ENCODE measurements at places on chromosomes 12 and 14. TPM values are rescaled to one million over a fixed set of nuclear protein-coding genes. Genes with fewer than 3 reads are reported as not detected.

DNA sequence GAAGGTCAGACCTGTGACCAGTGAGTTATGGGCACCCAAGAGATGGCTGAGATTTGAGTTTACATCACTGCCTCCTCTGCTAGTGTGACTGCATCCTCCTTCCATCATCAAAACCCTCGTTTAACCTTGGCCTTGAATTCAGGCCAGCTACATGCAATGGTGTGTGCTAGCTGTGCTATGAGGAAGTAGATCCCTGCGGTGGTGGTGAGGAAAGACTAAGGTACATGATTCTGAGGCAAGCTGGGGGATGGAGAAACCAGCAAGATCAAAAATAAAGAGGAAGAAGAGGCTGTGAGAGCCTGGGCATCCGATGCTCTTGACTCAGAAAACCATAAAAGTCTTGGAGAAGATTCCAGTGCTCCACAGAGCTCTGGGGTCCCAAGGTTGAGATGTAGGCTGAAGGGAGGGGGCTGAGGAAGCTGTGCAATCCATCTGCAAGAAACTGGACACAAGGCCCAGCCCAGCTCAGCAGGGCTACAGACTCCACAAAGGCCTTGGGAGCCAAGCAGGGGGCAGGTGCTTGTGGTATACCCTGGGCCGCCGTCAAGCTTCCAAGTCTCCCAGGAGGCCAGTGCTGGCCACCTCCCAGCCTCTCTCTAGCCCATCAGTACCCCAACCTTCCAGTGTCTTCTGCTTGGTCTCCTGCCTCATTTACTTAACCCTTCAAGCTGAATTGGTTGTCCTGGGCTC is 774.8 kb downstream of the VRK1 start:
- H3K4me3 ChIP-seq: no peak overlapping the region
- H3K27ac ChIP-seq: no peak overlapping the region
- no peak for DNase-seq

- DNase-seq: no peak
- peak overlapping the region; percentile 94 for H3K4me3 ChIP-seq
- H3K27ac ChIP-seq: peak overlapping the region; percentile 94
- H3K36me3 ChIP-seq: no peaks in the 10 kb centered on the region
- no peaks in the 10 kb centered on the region for H3K27me3 ChIP-seq
- H3K4me1 ChIP-seq: peaks cover 6% of the 10 kb centered on the region
These were observed 1.5 kb downstream of the KIF21A start for GRCh38 chr12:39441189-39441962.

DNA sequence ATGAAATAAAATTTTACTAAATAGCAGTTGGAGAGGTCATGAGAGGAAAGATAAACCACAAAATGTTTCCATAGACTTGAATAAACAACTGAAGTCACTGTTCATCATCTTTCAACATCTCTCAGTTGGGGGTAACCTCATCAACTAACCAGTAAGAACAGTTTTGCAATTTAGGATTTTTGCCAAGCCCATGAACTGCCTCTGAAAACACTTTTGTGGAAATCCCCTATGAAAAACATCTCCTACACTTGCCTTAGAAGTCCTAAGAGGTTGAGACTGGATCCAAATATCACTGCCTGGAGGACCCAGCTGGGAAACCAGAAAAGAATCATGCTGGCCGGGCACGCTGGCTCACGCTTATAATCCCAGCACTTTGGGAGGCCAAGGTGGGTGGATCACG is 273.1 kb downstream of the C12orf50 start:
- no peak overlapping the region for H3K4me3 ChIP-seq
- DNase-seq: no peak
- no peaks in the 10 kb centered on the region for H3K36me3 ChIP-seq
- H3K27ac ChIP-seq: no peak overlapping the region
- no peaks in the 10 kb centered on the region for H3K27me3 ChIP-seq
- no peaks in the 10 kb centered on the region for H3K4me1 ChIP-seq

DNA sequence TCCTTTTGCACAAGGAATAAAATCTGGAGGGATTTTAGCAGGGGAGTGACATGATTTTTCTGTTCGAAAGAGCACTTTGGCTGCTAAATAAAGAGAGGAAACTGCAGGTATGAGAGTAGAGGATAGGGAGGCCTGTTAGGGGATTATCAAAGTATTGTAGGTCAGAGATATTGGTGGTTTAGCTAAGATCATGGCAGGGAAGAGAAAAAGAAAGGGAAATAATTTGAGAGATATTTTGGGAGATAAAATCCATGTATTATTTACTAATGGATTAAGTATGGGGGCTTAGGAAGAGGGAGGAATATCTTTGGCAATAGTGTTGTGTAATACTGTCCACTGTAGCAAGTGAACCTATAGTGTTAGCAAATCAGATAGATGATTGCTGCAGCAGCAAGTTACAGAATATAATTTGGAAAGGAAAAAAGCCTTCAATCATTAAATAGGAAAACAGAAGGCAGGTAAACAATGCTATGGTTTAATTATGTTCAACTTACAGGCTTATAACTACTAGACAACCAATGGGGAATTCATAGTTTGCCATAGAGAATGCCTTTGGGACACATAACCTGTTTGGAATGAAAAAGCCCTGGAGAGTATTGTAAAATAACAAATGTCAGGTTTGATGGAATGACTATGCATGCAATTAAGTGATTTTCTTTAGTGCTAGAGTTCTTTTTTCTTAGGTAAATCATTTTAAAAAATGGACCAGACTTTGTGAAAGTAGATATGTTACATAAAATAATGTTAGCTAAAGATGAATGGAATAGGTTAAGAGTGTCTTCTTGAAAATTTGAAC is 50.5 kb downstream of the ADIPOR2 start:
- DNase-seq: no peak
- H3K36me3 ChIP-seq: no peaks in the 10 kb centered on the region
- peaks cover 61% of the 10 kb centered on the region for H3K4me1 ChIP-seq
- no peak overlapping the region for H3K4me3 ChIP-seq
- H3K27me3 ChIP-seq: no peaks in the 10 kb centered on the region
- H3K27ac ChIP-seq: peak overlapping the region; percentile 11

DNA sequence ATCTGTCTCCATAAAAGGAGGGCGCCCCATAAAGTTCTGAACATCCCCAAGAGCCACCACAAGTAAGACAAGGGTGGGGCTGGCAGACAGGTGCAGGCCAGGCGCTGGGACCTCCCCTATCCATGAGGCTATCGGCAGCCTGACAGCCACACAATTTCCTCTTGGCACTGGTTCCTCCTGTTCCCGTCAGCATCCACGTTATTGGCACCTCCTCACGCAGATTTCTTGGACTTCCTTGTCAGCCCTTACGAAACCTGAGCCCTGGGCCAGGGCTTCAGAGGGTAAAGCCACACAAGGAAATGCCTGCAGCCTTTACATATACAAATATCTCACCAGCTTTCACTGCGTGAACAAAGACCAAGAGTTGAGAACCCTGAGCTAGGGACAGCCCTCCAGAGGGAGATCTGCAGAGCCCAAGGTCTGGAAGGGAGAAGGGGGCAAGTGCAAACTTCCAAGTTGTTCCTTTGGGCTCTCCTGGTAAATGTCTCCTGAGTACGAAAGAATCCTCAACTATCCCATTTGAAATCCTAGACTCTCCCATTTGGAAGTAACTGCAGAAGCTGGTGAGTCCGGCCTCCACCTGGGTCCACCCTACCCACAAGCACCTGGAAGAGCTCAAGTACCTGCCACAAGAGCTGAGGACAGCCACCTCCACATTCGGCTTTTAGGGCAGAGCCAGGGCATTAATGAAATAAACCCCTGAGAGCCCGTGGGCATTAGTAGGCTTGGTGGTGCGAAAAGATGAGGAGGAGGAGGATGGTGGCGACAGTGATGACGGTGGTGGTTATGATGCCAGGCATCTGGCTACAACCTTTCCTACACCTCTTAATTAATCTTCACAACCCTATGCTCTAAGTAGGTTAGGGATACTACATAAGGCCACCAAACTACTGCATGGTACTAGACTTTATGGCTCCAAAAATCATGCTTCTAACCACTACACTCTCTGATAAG is 5.5 kb upstream of the TC2N start:
- H3K4me1 ChIP-seq: peaks cover 79% of the 10 kb centered on the region
- H3K4me3 ChIP-seq: no peak overlapping the region
- peak overlapping the region; percentile 83 for H3K27ac ChIP-seq
- no peaks in the 10 kb centered on the region for H3K36me3 ChIP-seq

DNA sequence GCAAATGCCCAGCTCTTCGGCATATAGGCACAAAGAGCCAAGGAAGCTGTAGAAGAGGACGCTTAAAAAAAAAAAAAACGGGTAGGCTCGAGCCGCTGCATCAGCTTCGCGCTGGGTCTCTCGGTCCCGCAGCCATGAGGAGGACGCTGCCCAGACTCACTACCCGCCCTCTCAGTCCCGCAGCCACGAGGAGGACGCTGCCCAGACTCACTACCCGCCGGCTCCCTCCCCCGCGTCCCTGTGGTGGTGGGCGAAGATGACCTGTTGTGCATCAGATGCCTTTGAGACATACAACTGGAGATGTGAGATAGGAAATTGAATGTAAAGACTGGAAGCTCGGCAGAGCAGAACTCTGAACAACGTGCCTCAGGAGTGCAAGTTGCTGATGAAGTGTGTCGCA is 11.4 kb upstream of the SPSB2 start:
- H3K36me3 ChIP-seq: peaks cover 31% of the 10 kb centered on the region
- no peak for DNase-seq
- H3K4me3 ChIP-seq: no peak overlapping the region
- no peaks in the 10 kb centered on the region for H3K4me1 ChIP-seq

DNA sequence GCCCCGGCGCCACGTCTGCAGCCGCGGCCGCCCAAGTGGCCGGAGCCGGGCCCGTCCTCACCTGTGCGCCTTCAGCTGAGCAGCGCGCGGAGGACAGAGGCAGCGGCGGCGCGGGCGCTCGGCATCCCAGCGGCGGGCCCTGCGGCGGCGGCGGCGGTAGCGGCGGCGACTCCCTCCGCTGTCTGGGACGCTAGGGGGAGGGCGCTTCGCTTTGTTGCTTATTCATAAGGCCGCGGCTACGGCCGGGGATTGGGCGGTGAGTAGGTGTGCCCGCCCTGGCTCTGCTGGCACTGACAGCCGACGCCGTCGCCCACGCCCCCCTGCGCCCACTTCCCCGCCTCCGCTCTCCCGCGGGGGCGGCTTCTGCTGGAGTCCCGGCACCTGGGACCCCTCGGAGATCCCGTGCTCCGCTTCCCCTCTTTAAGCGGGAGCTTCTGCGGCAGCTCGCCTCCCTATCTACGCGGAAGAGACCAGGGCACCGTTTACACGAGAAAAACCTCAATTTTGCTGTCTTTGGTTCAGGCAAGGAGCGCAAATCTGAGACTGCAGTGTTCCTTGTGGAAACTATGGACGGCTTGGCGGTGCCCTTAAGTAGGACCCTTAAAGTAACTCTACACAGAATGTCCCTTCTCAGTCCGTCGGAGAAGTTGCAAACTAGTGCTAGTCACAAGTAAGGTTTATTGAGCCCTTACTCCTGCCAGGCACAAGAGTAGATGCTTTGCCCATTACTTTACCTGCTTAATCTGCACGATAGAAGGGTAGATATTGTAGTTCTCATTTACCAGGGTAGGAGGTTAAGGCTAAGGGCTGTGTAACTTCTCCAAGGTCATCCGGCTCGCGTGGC is at the start of gene ARMH4:
Gene ARMH4, minus strand, starts transcription at position 200 of the 844 bp plus-strand sequence. CDS start 12,855 bp downstream, outside the sequence.
- peak within 1 kb of the TSS; percentile 70 for H3K27ac ChIP-seq
- peak; percentile 95 for DNase-seq
- peaks cover 21% of the 10 kb centered on the region for H3K4me1 ChIP-seq
- H3K4me3 ChIP-seq: peak within 1 kb of the TSS; percentile 96
- no peaks in the 10 kb centered on the region for H3K36me3 ChIP-seq
- peaks cover 12% of the 10 kb centered on the region for H3K27me3 ChIP-seq

DNA sequence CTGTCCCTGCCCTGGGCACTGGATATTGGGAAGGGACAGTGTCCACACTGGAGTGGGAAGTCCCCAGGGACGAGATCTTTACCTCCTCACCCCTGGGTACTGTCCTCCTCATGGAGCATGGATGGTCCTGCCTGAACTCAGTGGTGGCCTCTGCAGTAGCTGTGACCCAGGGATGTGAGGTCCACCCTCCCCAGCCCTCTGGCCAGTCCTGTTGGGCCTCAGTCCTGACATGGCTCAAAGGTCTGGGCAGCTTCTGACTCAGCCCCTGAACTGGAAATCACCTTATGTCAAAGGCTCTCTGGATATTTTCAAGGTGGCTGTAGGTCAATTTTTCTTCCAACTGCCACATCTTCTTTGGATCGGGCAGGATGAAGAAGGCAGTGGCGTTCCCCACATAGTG is 24.4 kb downstream of the SERPINA1 start:
- no peaks in the 10 kb centered on the region for H3K36me3 ChIP-seq
- H3K4me3 ChIP-seq: no peak overlapping the region
- no peak overlapping the region for H3K27ac ChIP-seq
- no peaks in the 10 kb centered on the region for H3K4me1 ChIP-seq
- no peaks in the 10 kb centered on the region for H3K27me3 ChIP-seq

GRCh38 chr14:88941414-88941813 is 117.0 kb downstream of the TTC8 start:
- no peaks in the 10 kb centered on the region for H3K4me1 ChIP-seq
- no peak overlapping the region for H3K4me3 ChIP-seq
- no peak overlapping the region for H3K27ac ChIP-seq
- no peak for DNase-seq
- peaks cover 4% of the 10 kb centered on the region for H3K27me3 ChIP-seq
- H3K36me3 ChIP-seq: no peaks in the 10 kb centered on the region

- no peak overlapping the region for H3K27ac ChIP-seq
- DNase-seq: no peak
- H3K4me3 ChIP-seq: no peak overlapping the region
These were observed 95.1 kb upstream of the RFX4 start for GRCh38 chr12:106487664-106488063.

GRCh38 chr14:50830932-50831725 is at the start of gene NIN:
Gene NIN, minus strand, starts transcription at chr14:50831162. Its CDS starts 9,106 bp downstream, at chr14:50822056.
- H3K27ac ChIP-seq: peak within 1 kb of the TSS; percentile 99
- H3K4me3 ChIP-seq: peak within 1 kb of the TSS; percentile 93
- H3K4me1 ChIP-seq: peaks cover 49% of the 10 kb centered on the region
- no peaks in the 10 kb centered on the region for H3K36me3 ChIP-seq
- peak; percentile 96 for DNase-seq

- H3K4me3 ChIP-seq: no peak overlapping the region
- H3K4me1 ChIP-seq: peaks cover 47% of the 10 kb centered on the region
- DNase-seq: peak; percentile 67
- H3K27me3 ChIP-seq: no peaks in the 10 kb centered on the region
- no peak overlapping the region for H3K27ac ChIP-seq
These were observed 68.6 kb downstream of the SLC25A47 start for GRCh38 chr14:100391724-100392123.

DNA sequence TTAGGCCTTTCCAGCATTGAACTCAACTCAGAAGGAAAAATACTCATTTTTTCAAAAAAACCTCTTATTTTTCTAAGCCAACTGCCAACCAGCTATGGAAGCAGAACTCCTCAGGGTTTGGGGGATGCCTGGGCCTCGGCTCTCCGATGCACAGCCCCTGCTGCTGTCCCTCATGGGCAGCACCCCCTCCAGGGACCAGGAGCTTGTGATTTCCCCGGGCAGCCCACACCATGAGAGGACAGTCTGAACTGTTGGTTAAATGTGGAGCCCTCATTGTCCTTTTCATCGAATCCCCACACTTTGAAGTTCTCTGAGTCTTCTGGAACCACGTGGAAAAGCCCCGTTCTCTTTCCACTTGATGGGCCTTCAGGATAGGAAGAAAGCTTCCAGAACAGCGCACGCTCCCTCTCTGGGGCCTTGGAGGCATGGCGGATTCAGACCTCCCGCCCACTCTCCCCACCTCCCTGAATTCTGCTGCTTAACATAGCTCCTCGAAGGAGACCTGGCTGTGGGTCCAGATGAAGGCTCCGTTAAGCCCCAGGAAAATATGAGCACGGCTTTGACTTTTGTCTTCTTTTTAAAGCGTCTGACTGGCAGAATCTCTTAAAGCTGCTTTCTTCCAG is 156.6 kb downstream of the CALM1 start:
- peaks cover 17% of the 10 kb centered on the region for H3K4me1 ChIP-seq
- no peak overlapping the region for H3K4me3 ChIP-seq
- no peaks in the 10 kb centered on the region for H3K36me3 ChIP-seq
- H3K27me3 ChIP-seq: no peaks in the 10 kb centered on the region
- peak overlapping the region; percentile 60 for H3K27ac ChIP-seq

Gene CIDEB
- polyA plus RNA-seq: 6.0 TPM

Gene TMBIM6
- polyA plus RNA-seq: 160 TPM

Gene ETFBKMT
- polyA plus RNA-seq: 1.1 TPM
